ENCODE measurements at places on chromosomes 1 and 21.

DNA sequence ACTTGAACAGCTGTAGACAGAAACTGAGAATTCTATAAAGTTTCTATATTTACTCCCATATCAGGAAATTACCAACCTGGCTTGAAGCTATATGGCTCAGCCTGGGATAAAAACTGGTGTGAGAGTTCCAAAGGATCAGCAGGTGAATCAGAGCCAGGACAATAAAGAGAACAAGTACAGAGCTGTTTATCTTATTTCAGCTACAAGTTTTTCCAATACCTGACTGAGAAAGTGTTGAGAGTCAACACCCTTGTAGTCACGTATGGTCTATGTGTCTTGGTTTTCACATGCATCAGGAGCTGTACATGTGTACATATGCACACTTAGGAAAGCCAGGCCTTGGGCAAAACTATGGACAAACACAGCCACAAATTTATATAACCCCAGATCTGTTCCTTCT, 40.7 kb upstream of the CXADR start:
- no peak overlapping the region for H3K4me3 ChIP-seq
- DNase-seq: no peak
- H3K27me3 ChIP-seq: no peaks in the 10 kb centered on the region
- no peaks in the 10 kb centered on the region for H3K4me1 ChIP-seq
- H3K36me3 ChIP-seq: no peaks in the 10 kb centered on the region

DNA sequence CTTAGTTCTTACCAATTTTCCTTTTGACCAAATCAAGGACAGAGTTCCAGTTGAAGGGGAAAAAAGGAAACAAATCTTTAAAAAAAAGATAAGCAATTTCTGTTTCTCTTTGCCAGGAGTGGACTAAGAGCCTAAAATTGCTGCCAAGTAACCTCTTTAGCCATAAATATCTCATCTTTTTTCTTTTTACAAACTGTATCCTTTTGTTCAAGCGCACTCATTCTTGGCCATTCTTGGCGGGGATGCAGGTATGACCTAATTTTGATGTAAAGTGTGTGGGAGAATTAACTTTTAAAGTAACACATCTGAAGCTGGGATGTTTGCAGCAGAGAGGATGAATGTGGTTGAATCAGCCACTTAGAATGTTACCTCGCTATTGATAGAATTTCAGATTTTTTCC, 13.4 kb upstream of the KIF1B start:
- no peak overlapping the region for H3K4me3 ChIP-seq
- no peaks in the 10 kb centered on the region for H3K27me3 ChIP-seq
- no peaks in the 10 kb centered on the region for H3K4me1 ChIP-seq
- no peak overlapping the region for H3K27ac ChIP-seq

DNA sequence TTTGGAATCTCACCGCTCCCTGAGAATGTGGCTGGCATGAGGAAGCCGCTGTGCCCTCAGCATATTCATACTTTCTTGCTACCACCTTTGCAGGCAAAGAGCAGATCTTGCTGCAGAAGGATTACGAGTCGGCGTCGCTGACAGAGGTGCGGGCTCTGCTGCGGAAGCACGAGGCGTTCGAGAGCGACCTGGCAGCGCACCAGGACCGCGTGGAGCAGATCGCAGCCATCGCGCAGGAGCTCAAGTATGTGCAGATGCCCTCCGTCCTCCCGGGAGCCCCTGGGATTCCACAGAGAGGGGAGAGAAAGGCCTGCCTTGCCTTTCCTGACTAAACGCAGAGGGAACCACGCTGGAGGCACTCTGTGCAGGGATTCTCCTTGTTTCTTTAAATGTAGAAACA, 50.6 kb upstream of the MTR start:
- no peaks in the 10 kb centered on the region for H3K4me1 ChIP-seq
- no peaks in the 10 kb centered on the region for H3K36me3 ChIP-seq
- no peak overlapping the region for H3K27ac ChIP-seq
- no peak for DNase-seq
- H3K4me3 ChIP-seq: no peak overlapping the region

GRCh38 chr21:23111070-23111600, 2112.9 kb downstream of the NCAM2 start:
- no peaks in the 10 kb centered on the region for H3K36me3 ChIP-seq
- no peak for DNase-seq
- H3K27ac ChIP-seq: no peak overlapping the region

GRCh38 chr1:216331211-216331610, 92.0 kb downstream of the USH2A start:
- H3K4me1 ChIP-seq: no peaks in the 10 kb centered on the region
- no peak overlapping the region for H3K4me3 ChIP-seq
- H3K27ac ChIP-seq: no peak overlapping the region
- H3K36me3 ChIP-seq: no peaks in the 10 kb centered on the region
- DNase-seq: no peak

DNA sequence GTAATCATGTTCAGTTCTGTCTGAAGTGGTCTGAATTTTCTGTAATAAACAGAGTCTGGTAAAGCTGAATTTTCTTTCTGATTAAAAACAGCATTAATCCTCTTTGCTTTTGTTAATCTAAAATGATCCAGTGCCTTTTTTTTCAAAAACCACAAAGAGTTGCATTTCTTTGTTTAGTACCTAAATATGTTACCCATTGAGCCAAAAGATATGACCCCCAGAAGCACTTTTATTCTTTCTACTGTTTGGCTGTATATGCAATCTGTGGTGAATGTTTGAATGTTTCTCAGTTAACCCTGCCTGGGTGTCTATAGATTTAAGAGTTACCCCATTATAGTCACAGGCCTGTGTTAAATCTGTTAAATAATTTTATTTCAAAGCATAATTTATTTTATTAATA, 394.8 kb downstream of the PTPRC start:
- no peak for DNase-seq
- no peaks in the 10 kb centered on the region for H3K4me1 ChIP-seq
- no peaks in the 10 kb centered on the region for H3K27me3 ChIP-seq
- no peaks in the 10 kb centered on the region for H3K36me3 ChIP-seq
- no peak overlapping the region for H3K27ac ChIP-seq
- H3K4me3 ChIP-seq: no peak overlapping the region

- no peaks in the 10 kb centered on the region for H3K27me3 ChIP-seq
- no peaks in the 10 kb centered on the region for H3K36me3 ChIP-seq
- DNase-seq: no peak
- no peaks in the 10 kb centered on the region for H3K4me1 ChIP-seq
These were observed 189.2 kb downstream of the DYRK1A start for GRCh38 chr21:37555672-37556261.

DNA sequence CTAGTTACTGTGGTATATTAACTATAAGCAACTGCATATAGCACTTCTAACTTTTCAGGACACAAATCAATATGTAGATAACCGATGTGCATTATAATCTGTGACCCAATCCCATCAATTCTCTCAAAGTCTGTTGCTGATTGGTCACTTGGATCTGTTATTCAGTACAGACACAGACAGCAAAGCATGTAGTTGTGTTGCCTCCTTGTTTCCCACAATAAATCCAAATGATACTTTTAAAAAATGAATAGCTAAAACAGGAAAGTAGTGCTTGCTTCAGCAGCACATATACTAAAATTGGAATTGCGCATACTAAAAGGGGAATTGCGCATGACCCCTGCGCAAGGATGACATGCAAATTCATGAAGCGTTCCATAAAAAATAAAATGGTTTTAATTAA, 28.1 kb downstream of the NDC1 start:
- no peaks in the 10 kb centered on the region for H3K4me1 ChIP-seq
- H3K27ac ChIP-seq: no peak overlapping the region
- DNase-seq: no peak
- H3K27me3 ChIP-seq: no peaks in the 10 kb centered on the region

GRCh38 chr1:30423570-30423969, 299.8 kb downstream of the MATN1 start:
- no peak overlapping the region for H3K4me3 ChIP-seq
- no peaks in the 10 kb centered on the region for H3K36me3 ChIP-seq
- no peak for DNase-seq
- H3K4me1 ChIP-seq: no peaks in the 10 kb centered on the region
- no peak overlapping the region for H3K27ac ChIP-seq

GRCh38 chr1:105005594-105006195, 1256.0 kb downstream of the AMY1C start:
- no peak overlapping the region for H3K27ac ChIP-seq
- no peak for DNase-seq
- no peak overlapping the region for H3K4me3 ChIP-seq

- peak overlapping the region; percentile 55 for H3K4me3 ChIP-seq
- H3K27ac ChIP-seq: no peak overlapping the region
- H3K27me3 ChIP-seq: no peaks in the 10 kb centered on the region
- H3K36me3 ChIP-seq: no peaks in the 10 kb centered on the region
- peak; percentile 19 for DNase-seq
These were observed 84.4 kb downstream of the NKAIN1 start for GRCh38 chr1:31155216-31155806.

GRCh38 chr1:180252638-180253536, 22.8 kb downstream of the LHX4 start:
- no peak overlapping the region for H3K27ac ChIP-seq
- H3K4me3 ChIP-seq: no peak overlapping the region
- peak; percentile 76 for DNase-seq
- H3K27me3 ChIP-seq: peaks cover 2% of the 10 kb centered on the region
- peaks cover 7% of the 10 kb centered on the region for H3K4me1 ChIP-seq

DNA sequence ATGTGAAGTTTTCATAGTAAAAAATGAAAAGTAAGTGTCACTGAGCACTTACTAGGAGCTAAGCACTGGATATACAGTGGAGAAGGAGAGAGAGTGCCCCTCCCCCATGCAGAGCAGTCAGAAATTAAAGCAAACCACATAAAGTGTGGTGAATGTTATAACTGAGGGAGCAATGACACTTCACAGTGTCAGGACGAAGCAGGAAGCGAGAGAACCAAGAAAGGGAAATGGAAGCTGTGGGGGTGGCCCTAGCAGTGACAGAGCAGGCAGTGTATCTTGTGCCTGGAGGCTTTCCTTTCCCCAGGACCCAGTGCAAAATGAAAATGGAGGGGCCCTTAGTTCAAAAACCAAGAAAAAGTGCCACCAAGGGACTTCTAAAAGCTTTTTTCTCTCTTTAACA, 21.5 kb upstream of the RCAN3 start:
- DNase-seq: peak; percentile 74
- H3K27me3 ChIP-seq: no peaks in the 10 kb centered on the region
- H3K27ac ChIP-seq: peak overlapping the region; percentile 74
- peaks cover 32% of the 10 kb centered on the region for H3K4me1 ChIP-seq
- no peak overlapping the region for H3K4me3 ChIP-seq

GRCh38 chr1:85406887-85407533, 57.9 kb downstream of the DDAH1 start:
- H3K4me1 ChIP-seq: no peaks in the 10 kb centered on the region
- H3K36me3 ChIP-seq: no peaks in the 10 kb centered on the region
- H3K27ac ChIP-seq: no peak overlapping the region

DNA sequence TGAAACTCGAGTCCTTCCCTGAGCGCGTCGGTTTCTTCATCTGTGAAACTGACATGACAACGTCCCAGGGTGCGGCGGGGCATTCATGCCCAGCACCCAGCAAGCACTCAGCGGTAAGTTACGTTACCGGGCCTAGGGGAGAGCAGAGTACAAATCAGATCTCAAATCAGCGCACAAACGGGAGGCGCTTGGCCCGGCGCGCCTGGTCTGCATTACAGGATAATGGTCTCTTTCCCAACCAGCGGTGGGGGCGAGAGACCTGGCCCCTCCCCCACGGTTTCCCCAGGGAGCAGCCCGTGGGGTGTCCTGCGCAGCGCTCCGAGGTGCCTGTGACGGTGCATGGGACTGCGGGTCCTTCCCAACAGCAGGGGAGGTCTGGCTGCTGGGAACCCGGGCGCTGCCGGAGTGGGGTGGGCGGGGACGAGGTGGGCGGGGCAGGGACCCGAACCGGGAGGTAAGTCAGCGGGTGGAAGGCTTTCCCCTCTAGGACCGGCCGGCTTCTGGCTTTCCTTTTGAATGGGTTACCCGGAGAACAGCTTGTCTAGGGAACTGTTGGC, 1.0 kb downstream of the TMEM51 start:
- no peak overlapping the region for H3K4me3 ChIP-seq
- H3K27ac ChIP-seq: no peak overlapping the region
- peaks cover 40% of the 10 kb centered on the region for H3K4me1 ChIP-seq
- peaks cover 34% of the 10 kb centered on the region for H3K27me3 ChIP-seq
- no peaks in the 10 kb centered on the region for H3K36me3 ChIP-seq

GRCh38 chr1:205346956-205347574, 9.7 kb downstream of the KLHDC8A start:
- H3K36me3 ChIP-seq: no peaks in the 10 kb centered on the region
- peaks cover 21% of the 10 kb centered on the region for H3K27me3 ChIP-seq
- no peak overlapping the region for H3K4me3 ChIP-seq
- H3K4me1 ChIP-seq: peaks cover 30% of the 10 kb centered on the region

DNA sequence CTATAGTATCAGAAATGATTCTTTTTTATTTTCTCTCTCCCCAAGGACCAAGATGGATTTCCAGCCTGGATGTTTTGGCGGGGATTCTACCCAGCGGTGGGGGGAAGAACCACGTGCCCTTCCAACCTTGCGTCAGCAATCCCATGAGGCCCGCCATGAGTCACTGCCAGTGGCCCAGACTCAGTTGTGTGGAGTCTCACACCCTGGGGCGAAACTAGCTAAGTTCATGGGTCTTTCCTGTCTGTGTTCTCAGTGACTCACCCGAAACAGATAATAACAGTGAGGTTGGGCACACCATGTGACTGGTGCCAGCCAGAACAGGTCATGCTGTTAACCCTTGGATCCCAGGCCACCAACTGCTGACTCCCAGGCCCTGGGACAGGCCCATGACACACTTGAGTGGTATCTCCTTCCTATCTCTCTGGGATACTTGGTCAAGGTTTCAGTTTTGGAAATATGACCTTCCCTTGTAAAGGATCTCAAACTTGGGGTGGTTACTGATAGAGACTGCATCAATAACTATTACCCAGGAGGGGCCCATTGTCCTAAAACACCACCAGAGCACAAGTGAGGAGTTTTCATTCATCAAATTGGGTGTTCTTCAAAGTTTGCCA, 98.0 kb upstream of the DUSP10 start:
- H3K27me3 ChIP-seq: no peaks in the 10 kb centered on the region
- H3K36me3 ChIP-seq: no peaks in the 10 kb centered on the region
- DNase-seq: peak; percentile 86
- H3K4me3 ChIP-seq: no peak overlapping the region

GRCh38 chr1:16250524-16251251, 13.7 kb upstream of the CPLANE2 start:
- H3K4me3 ChIP-seq: no peak overlapping the region
- no peak for DNase-seq
- peaks cover 4% of the 10 kb centered on the region for H3K4me1 ChIP-seq
- H3K36me3 ChIP-seq: peaks cover 55% of the 10 kb centered on the region

- no peak overlapping the region for H3K27ac ChIP-seq
- no peak overlapping the region for H3K4me3 ChIP-seq
- peaks cover 15% of the 10 kb centered on the region for H3K36me3 ChIP-seq
These were observed 68.4 kb downstream of the MACF1 start for GRCh38 chr1:39272798-39273469.

Measured in natural killer cell (primary cell).